ENCODE measurements at places on chromosomes 2 and 18. TPM values are rescaled to one million over a fixed set of nuclear protein-coding genes. Genes with fewer than 3 reads are reported as not detected.

HOXD3 gene
- polyA plus RNA-seq = 27.3 TPM

ABCB11 gene
- polyA plus RNA-seq = not detected

SLC14A1 gene
- polyA plus RNA-seq = 3.2 TPM

POU3F3 gene
- 108 TPM for polyA plus RNA-seq

QPCT gene
- polyA plus RNA-seq = 14.9 TPM

POTEC gene
- 0.10 TPM for polyA plus RNA-seq

MYL1 gene
- 0.21 TPM for polyA plus RNA-seq

MARCHF4 gene
- 0.16 TPM for polyA plus RNA-seq

DNA sequence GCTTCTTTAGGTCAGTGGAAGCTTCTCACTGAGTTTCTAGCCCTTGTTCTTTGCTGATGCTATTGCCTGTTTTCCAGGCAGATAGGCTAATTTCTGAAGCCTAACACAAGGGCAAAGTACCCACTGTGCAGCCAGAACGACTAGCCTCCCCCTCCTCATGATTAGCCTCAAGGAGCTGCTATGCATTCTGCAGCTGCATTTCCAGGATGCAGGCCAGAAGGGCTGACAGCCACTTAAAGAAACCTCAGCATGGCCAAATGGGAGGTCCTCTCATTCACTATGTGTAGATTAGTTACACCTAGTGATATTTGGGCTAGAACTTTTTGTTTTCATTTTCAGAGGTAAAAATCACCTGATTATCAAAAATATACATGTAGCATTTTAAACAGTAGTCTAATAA, 216.0 kb downstream of the RAD51AP2 start:
- DNase-seq = no peak

- DNase-seq = no peak
Measured at GRCh38 chr2:70123051-70123828, 36.0 kb downstream of the PCBP1 start.

GRCh38 chr2:226906163-226906693, 70.4 kb downstream of the RHBDD1 start:
- DNase-seq = no peak

DNA sequence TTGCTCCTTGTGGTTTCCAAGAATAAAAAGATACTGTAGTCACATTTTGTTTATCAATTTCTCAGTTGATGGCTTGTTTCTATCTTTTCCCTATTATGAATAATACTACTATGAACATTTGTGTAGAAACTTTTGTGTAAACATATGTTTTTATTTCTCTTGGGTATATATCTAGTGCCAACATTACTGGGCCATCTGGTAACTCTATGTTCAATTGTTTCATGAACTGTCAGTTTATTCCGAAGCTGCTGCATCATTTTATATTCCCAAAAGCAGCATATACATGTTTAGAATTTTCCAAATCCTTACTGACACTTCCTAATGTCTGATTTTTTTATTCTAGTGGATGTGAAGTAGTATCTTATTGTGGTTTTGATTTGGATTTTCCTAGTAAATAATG, 737.6 kb upstream of the TMEFF2 start:
- no peak for DNase-seq

DNA sequence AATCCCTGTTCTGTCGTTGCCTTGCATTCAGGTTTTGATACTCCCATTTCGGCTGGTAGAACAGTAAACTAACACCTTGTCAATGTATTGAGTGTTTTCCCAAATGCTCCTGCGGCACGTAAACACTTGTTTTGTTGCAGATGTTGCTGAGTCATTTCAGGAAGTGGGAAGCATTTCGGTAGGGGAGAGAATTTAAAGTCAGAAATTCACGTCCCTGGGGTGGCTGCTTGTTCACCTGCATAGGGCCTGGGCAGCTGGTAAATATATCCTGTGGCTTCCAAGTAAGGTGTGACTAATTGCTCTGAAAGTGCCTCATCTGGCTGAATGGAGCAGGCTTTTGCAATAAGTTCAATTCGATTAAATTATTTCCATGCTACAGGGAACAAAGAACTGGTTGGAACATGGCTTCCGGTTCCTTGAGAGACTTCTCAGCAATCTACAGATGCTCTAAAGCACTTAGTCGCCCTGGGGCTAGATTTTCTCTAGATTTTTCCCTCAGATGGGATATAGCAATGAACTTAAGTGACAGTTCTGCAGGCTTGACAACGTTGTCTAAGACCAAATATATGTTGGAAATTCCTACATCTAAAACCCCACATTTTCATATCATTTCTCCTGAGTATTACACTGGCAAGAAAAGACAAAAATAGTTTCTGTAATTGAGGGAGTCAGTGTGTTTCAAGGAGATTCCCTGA, 5.2 kb downstream of the GALR1 start:
- DNase-seq = no peak

DNA sequence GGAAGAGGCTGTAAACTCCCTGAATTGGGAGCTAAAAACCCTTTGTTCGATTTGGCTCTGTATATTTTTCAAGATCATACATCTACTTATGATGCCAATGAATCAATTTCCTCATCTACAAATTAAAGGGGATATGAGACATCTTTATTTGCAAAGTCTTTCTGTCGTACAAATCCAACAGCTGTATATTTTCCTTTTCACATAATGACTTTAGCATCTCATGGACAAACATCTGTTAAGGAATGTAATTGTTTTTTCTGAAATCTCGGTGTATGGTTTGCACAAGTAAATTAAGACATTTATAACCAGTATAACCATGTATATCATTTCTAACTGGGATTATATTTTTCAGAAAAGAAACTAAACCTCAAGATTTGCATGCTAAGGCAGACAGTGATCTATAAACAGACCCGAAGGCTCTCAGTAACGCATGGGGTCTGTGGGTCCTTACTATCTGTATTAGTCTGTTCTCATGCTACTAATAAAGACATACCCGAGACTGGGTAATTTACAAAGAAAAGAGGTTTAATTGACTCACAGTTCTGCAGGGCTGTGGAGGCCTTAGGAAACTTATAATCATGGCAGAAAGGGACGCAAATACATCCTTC, 130.8 kb downstream of the SLC8A1 start:
- DNase-seq = no peak

GRCh38 chr2:65053199-65053598, 3.0 kb upstream of the CEP68 start:
- DNase-seq = no peak

GRCh38 chr2:22795287-22795866, 589.6 kb upstream of the KLHL29 start:
- no peak for DNase-seq

DNA sequence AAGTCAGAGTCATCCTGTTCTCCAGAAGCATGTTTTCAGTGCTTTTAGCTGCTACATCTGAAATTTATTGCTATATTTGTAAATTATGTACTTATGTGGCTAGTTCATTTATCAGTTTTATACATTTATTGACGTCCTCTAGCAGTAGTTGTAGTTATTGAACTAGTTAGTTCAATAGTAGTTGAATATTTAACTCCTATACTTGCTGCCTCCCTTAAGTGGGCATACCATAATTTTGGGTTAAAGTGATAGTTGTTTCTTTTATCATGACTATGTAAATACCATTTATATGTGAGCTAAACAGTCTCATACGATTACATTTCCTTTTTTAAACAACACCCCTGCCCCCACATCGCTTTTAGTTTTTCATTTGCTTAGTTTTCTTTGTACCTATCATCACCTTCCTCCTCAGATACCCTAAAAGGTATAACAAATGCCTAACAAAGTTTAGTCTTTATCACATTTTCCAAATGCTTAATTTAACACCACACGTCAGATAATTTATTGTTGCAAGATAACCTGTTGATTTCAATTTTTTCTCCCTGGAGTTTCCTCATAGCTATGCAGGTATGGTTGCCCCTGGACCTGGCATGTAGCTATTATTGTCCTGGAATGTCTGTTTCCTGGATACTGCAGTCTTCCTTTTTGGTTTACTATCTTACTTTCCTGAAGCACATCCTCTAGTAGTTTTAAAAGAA, 8.8 kb downstream of the MAP4K4 start:
- no peak for DNase-seq

- DNase-seq = no peak
Measured at GRCh38 chr2:235864302-235864701, 303.9 kb downstream of the GBX2 start.

GRCh38 chr2:178933493-178933892, 116.4 kb downstream of the CCDC141 start:
- no peak for DNase-seq

DNA sequence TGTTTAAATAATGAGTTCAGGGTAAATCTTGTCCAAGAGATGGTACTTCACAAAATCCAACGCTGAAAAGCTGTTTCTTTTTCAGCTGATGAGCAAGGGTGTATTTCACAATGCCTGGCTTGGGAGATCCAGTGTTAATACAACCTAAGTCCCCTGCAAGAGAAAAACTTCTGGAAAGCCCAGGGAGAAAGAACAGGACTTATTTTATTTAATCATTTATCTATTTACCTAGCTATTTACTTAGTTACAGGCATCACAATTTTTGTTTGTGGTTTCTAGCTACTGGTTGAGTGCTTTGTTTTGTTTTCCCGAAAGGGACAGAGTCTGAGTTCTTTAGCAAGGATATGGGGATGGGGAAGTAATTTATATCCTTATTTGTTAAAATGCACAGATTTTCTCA, 598.2 kb upstream of the SYT4 start:
- no peak for DNase-seq

- DNase-seq = no peak
Measured at GRCh38 chr2:1498176-1498575, 84.9 kb downstream of the TPO start.

DNA sequence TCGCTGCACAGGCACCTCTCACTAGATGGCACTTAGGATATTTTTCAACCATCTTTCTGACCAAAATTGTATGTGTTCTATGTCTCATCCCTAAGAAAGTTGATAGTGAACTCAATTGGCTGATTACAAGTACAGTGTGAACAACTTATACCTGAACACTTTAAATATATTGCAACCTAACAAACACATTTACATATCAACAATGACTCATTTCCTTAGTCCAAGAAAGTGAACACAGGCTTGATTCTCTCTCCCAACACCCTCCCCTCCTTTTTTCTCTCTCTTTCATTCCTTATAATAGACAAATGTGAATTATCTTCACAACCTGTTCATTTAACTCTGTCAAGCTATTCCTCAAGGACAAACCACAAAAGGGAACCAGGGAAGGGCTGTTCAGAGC, 192.0 kb downstream of the SLC8A1 start:
- no peak for DNase-seq

DNA sequence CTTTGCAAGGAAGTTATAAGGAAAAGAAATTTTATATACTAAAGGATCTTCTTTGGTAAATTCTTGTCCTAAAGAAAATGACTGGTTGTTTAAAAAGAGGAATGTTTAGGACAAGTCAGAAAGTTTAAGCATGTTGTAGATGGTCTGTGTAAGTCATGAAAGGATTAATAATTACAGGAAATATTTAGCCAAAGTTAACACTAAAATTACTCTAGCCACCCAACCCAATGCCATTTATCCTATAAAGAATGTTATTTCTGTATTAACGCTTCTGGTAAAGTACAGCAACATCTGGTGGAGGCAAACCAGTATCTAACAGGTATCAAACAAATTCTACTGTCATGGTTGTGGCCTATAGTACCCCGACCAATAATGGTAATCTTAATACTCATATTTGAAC, 546.9 kb upstream of the PKDCC start:
- no peak for DNase-seq

GRCh38 chr2:12304564-12305171, 412.1 kb upstream of the TRIB2 start:
- DNase-seq = no peak

DNA sequence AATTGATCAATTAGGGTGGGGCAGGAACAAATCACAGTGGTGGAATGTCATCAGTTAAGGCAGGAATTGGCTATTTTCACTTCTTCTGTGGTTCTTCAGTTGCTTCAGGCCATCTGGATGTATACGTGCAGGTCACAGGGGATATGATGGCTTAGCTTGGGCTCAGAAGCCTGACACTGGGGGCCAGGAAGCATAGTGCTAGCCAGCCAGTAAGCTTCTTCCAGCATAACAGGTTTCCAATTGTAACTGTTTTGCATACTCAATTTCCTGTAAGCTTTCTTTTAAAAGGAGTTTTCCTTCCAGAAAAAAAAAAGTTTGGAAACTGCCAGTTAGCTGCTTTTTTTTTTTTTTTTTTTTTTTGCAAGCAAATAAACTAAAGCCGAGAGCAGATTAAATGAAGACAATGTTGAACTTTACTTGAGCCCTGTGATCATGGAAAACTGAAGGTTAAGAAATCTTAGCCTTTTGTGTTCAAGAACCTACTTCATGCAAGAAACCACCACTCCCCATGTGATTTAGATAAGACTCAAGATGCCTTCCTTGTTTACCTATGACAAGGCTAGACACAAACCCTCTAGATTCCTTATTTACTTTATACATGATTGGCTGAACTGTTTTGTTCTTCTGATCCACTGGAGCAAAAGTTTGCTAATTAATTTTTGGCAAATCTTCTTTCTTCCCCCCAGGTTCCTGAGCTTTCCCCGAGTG, 126.9 kb upstream of the LINC00305 start:
- DNase-seq = no peak

DNA sequence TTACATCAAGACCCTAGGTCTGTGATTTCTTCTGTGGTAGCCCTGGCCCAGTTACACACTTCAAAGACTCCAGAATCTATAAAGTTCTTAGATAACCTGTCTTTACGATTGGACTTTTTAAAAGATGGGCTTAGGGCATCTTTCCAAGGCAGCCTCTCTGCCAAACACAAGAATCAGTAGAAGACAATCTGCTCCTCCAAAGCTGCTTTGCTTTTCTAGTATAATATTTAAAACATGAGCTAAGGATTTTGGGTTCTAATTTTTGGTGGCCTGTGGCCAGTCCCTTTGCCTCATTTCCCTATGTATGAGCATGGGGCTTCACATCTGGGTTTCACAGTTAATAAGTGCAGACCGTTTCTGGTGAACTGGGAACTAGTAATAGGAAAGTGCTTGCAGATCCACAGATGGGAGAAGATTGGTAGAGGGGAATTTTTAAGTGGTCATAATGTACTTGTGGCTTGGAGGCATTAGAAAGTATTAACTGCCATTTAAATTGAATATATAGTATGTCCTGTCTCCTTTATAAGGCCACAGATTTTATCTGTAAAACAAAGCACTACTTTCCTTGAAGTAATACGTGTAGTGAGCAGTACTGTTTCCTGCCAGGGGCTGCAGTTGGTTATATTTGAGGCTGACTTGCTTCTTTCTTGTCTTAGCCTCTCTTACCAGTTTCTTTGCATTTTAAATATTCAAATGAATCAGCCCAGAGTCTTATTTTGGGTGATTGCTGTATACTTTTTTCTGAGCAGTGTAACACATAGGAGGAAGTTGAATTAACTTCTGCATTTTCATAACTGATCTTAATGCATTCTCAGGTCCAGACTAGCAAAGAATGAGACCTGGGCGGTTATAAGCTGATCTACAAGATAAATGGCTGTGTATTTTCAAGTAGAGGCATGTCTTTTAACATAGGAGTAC, 1.5 kb downstream of the ARPC2 start:
- DNase-seq = no peak

DNA sequence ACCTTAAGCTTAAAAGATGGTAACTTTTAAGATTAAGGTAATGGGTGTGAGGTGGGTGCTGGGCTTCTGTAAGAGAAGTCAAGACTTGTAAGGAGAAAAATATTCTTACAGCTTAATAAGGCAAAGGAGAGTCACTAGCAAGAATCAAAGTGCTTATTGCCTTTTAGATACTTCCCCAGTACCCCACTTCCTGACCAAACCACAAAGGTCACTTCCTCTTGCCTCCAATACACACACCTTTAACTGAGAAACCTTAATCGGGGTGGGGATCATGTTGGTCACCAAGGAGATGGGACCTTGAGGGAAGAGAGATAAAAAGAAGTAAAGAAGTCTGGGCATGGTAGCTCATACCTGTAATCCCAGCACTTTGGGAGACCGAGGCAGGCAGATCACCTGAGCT, 10.6 kb upstream of the ATG16L1 start:
- no peak for DNase-seq

GRCh38 chr2:56127463-56128152, 56.2 kb upstream of the CCDC85A start:
- no peak for DNase-seq
